Right ventricle myocardium inferior (tissue), 1 donor: ENCODE measurements at places on chromosomes 16 and 17. TPM values are rescaled to one million over a fixed set of nuclear protein-coding genes. Genes with fewer than 3 reads are reported as not detected.

- peak; percentile 99 for DNase-seq
Measured at GRCh38 chr17:7014261-7014994, 2.0 kb downstream of the RNASEK start.

- DNase-seq: no peak
Measured at GRCh38 chr16:24610416-24610755, 71.0 kb downstream of the RBBP6 start.

DNA sequence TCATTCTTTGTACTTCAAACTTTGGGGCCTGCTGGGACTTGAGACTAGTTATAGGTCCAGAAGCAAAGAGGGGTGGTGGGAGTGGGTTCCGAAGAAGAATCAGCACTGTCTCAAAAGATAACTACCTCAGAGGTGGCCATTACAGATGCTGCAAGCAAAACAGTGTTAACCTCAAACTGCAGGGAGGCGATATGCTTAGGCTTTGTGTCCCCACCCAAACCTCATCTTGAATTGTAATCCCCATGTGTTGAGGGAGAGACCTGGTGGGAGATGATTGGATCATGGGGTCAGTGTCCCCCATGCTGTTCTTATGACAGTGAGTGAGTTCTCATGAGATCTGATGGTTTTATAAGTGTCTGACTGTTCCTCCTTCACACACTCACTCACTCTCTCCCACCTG, 545.3 kb downstream of the XYLT1 start:
- no peak for DNase-seq

- DNase-seq: no peak
Measured at GRCh38 chr16:24834459-24835335, 11.1 kb upstream of the SLC5A11 start.

- no peak for DNase-seq
Measured at GRCh38 chr16:3027489-3027795, 3.6 kb downstream of the THOC6 start.

DNA sequence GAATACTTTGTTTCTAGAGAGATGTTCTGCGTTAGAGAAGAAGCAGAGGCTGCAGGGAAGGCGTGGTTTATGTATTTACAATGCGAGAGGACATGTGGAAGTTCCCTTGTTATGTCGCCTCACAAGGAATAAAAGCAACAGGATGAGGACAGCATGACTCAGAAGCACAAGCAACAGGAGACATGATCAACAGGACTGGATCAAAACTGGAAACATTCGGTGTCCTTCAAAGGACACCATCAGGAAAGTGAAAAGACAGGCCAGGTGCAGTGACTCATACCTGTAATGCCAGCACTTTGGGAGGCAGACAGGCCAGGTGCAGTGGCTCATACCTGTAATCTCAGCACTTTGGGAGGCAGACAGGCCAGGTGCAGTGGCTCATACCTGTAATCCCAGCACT, 52.6 kb downstream of the CCDC57 start:
- DNase-seq: no peak

The KRT20 gene
- not detected for total RNA-seq

The GP1BA gene
- not detected for total RNA-seq

The BICDL2 gene
- not detected for total RNA-seq

The MRPS23 gene
- total RNA-seq: 86.7 TPM
